Type B pancreatic cell (in vitro differentiated cells): ENCODE measurements at places on chromosomes 2 and 18.

DNA sequence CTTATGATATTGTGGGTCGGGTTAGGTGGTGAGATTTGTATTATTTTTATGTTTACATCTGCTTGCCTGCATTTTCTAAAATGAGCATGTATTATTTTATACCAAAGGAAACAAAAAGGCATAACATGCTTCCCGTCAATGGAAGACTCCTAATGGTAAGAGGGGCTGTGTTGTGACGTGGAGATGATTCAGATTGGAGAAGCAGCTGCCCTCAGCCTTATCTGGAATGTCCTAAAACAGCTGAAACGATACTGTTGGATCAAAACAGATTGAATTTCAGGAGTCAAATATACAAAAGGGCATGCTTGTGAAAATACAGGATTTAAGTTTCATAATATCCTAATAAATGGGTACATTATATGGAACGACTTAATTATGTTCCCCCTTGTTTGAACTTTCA lies 19.0 kb downstream of the DGKD start:
- no peak for DNase-seq

- DNase-seq, result no peak
These were observed 198.0 kb downstream of the NBAS start for GRCh38 chr2:15363142-15363541.

GRCh38 chr2:226756131-226756530 lies 43.5 kb downstream of the IRS1 start:
- no peak for DNase-seq

GRCh38 chr18:54169431-54170403 lies 54.8 kb downstream of the MBD2 start:
- DNase-seq, result no peak

- DNase-seq, result no peak
These were observed 439.5 kb upstream of the ETAA1 start for GRCh38 chr2:66957677-66958076.

DNA sequence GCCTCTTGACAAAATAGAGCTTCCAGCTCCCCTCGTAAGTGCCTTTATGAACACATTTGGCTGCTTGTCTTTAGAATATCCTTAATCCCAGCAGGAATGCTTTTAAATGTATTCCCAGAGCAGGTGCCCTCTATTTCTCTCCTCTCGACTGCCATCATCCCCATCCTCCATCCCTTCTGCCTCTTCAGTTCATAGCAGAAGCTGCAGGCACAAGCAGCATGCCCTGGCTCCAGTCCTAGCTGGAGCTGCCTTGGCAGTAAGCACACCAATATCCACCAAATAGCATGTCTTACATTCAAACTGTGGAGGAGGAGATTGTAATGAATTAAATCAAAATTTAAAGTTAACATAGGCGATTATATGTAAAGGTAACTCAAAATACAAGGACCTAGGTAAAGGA lies 891.3 kb upstream of the SLC39A10 start:
- no peak for DNase-seq

DNA sequence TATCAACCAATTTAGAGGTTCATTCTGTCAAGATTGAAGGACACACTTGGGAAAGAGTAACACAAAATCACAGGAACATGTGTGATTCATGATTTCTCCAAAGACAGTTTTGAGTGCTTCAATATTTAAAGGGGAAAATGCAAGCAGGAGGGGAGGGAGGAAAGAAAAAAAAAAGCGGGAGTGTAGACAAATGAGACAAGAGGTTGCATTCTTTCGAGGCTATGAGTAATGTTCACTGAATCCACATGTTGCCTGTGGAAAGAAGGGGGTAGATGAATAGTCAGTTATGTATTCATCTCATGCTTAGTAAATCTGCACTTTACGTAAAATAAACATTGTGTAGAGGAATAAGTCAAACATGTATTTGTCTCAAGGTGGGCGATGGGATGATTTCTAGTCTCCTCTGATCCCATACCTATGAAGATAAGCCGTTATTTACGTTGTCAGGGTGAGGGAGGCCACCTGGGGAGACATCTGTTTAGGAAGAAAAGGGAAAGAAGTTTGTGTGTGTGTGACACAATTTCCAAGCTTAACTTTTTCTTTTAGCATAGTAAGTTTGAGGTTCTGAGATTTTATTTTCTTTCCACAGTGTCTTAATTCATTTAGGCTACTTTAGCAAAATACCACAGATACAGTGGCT lies 211.0 kb upstream of the ZC3H15 start:
- no peak for DNase-seq

GRCh38 chr2:240462073-240462706 lies 26.7 kb downstream of the GPC1 start:
- DNase-seq, result no peak

DNA sequence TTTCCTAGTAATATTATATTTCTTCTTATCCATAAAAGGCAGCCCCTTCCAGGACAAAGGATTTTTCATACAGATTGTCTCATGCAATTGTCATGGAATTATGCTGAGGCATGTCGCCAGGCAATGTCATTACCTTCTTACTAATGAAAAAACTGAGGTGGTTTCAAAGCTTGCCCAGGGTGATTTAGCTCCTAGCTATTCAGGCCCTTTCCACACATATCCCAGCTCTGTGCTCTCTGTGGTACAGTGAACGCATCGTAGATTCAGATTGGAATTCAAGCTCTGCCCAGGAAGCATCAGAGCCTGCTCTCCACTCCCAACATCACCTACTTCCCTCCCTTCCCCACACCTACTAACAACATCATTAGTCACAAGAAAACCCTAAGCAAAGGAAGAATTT lies 60.1 kb downstream of the ATP8B1 start:
- no peak for DNase-seq

GRCh38 chr2:199606193-199606780 lies 148.5 kb upstream of the SATB2 start:
- no peak for DNase-seq

GRCh38 chr18:5057386-5058348 lies 139.4 kb downstream of the AKAIN1 start:
- DNase-seq, result peak; percentile 71

DNA sequence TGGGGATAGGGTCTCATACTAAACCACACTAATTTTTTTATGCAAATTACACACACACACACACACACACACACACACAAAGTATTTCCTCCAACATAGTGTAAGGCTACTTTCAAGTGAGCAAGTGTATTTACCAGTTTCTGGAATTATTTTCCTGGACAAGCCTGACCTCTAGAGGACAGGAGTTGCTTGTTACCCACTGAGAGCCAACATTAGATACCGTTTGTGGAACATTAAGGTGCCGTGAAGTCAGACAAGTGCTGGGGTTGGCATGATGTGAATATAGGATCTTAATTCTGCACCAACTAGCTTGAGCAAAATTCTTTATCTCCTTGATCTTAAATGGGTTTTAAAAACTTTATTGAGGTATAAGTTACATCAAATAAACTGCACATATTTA lies 39.3 kb upstream of the SERPINB2 start:
- DNase-seq, result no peak

DNA sequence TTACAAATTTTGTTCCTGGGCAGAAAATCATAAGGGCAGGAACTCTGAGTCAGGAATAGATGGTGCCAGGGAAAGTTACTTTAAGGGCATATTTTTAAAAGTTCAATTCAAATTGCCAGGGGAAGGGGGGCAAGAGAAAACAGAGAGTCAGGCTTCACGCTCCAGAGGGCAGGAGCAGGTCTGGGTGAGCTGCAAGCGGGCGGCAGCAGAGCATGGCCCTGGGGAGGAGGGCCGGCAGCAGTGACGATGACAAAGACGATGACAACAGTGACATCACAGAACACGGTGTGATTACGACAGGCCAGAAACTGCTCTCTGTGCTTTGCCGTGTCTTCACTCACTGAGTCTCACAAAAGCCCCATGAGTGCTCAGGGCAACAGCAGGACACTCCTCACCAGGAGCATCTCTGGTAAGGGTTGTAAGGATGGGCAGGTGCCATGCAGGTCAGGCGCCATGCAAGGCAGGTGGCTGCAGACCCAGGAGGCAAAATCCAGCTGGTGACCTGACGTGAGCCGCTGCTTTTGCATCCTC lies 23.3 kb downstream of the CHST10 start:
- DNase-seq, result no peak

- no peak for DNase-seq
These were observed 53.7 kb upstream of the LRRC30 start for GRCh38 chr18:7177116-7177744.

DNA sequence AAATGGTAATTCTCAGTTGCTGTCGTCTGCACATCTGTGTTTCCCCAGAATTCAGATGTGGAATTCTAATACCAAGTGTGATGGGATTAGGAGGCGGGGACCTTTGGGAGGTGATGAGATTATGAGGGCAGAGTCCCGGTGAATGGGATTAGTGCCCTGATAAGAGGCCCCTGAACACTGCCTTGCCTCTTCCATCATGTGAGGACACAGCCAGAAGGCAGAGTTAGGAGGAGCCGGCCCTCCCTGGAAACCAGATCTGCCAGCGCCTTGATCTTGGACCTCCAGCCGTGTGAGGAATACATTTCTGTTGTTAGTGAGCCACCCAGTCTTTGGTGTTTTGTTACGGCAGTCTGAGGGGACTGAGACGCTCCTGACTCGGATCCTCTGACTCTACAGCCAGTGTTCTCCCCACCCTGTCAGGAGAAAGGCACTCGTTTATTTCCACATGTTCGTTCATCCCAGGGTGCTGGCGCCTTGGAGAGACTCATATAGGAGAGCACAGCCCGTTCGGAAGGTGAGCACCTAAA lies 395.0 kb downstream of the ZNF516 start:
- no peak for DNase-seq

GRCh38 chr2:54809819-54810218 lies 86.4 kb downstream of the EML6 start:
- DNase-seq, result no peak

DNA sequence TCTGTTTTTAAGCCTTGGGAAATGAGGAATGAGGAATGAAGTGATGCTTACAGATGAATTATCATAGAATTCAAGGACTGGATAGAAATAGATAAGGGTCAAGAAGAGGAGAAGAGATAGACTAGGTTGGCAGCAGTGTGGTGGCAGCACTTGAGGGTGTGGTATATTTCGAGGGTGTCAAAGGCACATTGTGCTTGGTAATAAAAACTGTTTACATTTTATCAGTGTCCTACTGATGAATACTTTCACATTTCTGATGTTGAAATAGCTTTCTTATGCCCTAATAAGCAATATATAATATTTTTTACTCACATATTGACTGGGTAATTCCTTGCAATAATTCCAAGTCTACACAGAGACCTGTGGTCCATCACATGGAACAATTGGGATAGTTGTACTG lies 3.4 kb downstream of the TFPI start:
- DNase-seq, result no peak

DNA sequence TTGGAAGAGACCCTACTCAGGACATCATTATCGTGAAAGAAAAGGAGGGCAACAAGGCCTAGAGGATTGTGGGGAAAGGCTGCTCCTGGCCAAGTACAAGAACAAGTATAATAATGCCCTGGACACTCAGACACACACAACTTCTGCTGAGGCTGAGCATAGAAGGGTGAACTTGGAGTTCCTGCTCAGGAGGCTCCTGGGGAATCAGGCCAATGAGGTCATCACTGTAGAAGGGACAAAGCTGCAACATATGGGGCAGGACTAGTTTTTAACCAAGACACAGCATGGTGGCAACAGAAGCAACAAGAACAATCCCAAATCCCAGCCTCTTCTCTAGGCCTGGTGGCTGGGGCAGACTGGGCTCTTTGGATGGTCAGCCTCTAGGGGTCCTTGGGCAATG lies 102.6 kb downstream of the POLR1A start:
- DNase-seq, result no peak

- no peak for DNase-seq
These were observed 66.6 kb downstream of the EPB41L3 start for GRCh38 chr18:5476961-5477800.

GRCh38 chr2:119433636-119434327 lies 2.1 kb downstream of the TMEM37 start:
- DNase-seq, result no peak

DNA sequence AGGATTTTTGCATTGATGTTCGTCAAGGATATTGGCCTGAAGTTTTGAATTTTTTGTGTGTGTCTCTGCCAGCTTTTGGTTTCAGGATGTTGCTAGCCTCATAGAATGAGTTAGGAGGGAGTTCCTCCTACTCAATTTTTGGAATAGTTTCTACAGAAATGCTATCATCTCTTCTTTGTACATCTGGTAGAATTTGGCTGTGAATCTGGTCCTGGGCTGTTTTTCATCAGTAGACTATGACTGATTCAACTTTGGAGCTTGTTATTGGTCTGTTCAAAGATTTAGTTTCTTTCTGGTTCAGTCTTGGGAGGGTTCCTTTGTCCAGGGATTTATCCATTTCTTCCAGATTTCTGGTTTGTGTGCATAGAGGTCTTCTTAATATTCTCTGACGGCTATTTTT lies 166.7 kb downstream of the ST6GAL2 start:
- DNase-seq, result no peak

- no peak for DNase-seq
These were observed 1.9 kb downstream of the SS18 start for GRCh38 chr18:26088487-26088886.

DNA sequence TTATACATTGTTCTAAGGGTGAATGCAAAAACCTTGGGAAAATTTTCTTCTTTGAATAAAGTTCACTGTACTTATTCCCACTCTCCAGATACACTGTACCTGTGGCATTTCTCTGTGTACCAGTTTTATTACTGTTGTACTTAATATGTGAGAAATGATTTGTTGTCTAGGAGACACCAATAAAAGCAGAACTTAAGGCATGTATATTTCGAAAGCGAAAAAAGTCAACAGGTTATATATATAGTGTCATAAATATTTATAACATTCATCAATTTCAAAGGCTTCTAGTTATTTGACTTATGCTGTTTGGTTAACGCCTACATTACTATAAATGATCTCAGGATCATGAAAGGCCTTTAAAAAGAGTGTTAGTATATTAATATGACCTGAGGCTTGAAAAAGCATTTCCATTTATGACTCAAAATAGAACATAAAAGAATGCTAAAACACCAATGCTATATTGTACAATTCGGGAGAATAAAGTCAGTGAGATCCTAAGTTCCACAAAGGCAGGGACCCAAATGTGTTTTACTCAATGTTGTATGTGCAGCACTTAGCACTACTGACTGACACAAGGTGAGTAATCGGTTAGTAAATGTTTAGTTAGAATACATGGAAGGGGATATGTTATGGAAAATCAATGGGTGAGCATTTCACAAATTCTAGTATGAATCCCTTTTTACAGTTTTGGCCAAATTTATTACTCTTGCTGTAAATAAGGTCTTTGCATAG lies 32.2 kb upstream of the HNRNPA3 start:
- DNase-seq, result no peak
